ENCODE measurements at places on chromosomes 2 and 18. TPM values are rescaled to one million over a fixed set of nuclear protein-coding genes. Genes with fewer than 3 reads are reported as not detected.

GRCh38 chr2:7552825-7553570, 635.8 kb downstream of the RNF144A start:
- no peak for DNase-seq

DNA sequence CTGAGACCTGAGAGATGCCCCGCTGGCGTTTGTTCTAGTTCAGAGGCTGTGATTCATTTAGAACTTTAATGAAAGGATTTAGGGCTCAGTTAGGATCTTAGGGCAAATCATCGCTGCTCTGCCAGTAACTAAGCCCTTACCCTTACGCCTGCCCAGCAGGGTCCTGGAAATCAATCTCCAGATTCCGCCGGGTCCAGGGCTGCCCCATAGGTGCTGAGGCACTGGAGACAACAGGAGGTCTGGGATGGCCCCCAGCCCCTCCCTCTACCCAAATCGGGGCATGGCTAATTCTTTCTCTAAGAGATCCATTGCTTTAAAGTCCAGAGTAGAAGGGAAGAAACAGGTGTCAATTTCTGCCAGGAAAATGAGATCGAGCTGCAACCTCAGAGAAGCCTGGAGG, 83.1 kb downstream of the SDC1 start:
- no peak for DNase-seq

GRCh38 chr2:72367530-72368225, 220.0 kb upstream of the CYP26B1 start:
- DNase-seq: peak; percentile 85

- no peak for DNase-seq
These were observed 8.9 kb upstream of the RPRM start for GRCh38 chr2:153487448-153487847.

- DNase-seq: no peak
These were observed 35.2 kb downstream of the PTMA start for GRCh38 chr2:231743376-231744116.

DNA sequence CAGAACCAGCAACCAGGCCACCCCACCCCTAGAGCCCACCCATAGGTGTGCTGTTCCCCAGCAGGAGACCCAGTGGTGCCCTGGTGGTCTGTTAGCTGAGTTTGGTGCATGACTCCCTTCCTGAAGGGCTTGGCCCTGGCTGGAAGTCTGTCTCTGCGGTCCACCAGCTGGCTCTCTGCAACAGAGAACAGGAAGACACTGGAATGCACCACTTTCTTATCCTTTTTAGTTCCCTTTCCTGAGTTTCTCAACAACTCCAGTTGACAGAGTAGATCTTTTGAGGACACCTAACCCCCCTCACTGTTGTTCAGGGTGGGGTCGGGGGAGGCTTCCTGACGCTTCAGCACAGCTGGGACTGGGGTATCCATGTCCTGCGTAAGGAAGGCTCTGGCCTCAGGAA, 11.9 kb upstream of the RPL37A start:
- DNase-seq: no peak

The GALR1 gene
- polyA plus RNA-seq: not detected

Measured in keratinocyte (primary cell).